Fibroblast of skin of right quadriceps (primary cell): ENCODE measurements at places on chromosomes 4 and X.
A peak's percentile ranks its signal among the peaks of the same experiment; 100 is the strongest.

DNA sequence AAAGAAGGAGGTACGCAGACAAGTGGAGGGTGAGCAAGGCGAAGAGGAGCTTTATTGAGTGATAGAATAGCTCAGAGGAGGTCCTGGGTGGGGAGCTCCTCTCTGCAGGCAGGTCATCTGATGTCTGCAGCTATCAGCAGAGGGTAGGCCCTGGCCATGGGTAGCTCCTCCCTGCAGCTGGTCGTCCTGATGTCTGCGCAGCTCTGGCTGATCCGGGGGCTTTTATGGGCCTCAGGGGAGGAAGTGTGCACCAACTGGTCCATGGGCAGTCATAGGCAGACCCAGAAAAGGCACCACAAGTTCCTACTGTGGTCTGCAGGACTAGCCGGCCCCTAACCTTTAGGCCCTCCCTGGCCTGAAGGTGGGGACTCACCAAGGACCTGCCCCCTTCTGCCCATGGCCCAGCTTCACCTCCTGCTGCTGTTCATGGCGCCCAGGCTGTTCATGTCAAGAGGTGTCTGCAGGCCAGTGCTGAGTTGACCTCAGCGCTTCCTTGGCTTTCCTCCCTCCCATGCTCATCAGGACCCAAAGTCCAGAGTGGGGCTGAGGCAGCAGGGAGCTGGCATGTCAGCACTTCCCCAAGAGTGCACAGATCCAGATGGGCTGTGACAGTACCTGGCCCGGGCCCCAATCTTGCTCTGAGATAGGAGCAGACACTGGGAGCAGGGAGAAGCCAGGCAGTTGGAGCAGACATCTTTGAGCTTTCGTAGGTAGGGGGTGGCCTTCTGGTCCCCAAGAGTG lies 46.1 kb downstream of the ARAP2 start:
- no peak for DNase-seq

DNA sequence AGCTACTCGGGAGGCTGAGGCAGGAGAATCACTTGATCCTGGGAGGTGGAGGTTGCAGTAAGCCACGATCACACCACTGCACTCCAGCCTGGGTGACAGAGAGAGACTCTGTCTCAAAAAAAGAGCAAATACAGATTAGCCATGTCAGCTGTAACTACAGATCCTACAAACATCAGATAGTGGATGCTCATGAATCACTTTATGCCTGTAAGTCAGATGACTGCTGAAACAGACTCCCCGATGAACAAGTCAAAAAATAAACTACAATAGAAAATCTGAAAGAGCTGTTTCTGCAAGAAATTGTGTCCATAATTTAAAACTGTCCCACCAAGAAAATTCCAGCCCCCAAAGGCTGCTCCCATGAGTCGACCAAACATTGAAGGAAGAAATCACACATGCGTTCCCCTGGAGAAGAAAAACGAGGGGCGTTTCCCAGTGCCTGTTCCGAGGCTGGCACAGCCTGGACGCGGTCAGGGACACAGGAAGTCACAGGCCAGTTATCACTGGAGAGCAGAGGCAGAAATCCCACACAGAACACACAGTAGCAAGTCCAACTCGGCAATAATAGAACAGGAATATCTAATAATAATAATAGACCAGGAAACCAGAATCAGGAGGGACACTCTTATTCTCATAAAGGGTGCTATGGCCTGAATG lies 30.0 kb upstream of the GTPBP6 start:
- no peak for DNase-seq

DNA sequence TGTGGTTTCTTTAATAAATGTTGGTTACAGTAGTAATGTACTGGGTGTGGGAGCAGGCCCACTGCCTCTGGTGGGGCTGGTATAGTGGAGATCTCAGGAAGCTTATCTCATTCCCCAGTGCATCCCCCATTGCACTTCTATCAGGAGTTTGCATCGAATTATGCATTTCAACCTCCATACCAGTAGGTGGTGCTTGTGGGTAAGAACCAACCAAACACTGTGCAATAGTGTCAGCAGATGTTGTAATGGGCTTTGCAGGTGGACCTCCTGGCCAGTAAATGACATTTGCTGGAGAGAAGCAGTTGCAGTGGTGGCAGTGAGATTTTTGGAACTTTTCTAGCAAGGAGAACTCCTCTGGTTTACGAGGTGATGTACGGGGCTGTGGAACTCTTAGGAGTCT lies 150.6 kb downstream of the POU3F4 start:
- no peak for DNase-seq

DNA sequence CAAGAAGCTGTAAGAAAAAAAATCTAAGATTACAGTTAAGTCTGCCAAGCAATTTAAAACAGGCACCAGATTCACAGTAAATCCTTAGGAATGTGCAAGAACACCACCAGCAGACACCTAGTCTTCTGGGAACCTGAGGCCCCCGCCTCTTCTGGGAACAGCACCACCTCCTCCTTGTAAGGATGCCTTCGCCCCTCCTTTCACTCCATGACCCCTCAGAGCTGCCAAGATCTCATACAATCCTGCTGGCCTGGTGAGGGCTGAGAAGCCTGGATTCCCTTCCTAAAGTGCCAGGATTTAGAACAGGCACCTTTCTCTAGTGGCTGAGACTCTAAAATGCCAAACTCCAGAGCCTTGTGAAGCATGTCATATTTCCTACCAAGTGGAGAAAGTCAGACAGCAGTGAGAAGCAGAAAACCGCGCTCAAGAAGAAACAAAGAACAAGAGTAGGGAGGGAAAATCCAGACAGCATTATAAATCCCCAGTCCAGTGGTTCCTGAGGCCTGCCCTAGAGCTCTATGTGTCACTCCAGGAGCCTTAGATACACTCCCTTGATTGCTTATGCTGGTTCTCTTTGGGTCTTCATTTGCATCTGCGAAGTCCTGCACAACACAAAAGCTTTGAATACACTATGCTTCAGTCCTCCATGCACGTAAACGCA lies 166.4 kb downstream of the TSPAN5 start:
- DNase-seq = peak; percentile 83

DNA sequence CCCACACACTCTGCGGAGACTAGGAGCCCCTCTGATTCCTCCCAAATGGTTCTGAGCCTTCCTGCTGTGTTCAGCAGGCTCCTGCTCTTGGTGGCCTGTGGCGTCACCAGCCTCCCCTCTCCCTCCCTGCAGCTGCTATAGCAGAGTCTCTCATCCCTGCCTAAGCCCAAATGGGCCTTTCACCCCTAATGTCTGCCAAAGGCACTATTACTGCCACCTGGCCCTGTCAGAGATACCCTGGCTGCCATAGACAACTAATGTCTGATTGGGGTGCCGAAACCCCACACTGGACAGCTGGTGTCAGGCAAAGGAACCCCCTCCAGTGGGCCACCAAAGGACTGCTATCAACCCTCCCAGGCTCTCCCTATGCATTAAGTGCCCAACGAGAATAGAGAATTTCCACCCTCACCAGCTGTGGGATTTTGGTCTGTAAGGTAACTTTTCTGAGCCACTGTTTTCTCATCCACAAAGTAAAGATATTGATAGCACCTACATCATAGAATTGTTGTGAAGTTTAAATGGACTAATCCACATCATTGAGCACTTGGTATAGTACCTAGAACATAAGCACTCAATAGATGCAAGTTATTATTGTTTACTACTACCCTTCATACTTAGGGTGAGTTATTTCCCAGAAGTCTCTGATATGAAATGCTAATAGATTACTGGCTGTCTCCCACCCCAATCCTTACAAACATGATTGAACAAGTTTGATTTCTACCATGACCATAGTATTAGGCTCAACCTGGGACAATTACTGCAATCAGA lies 421.3 kb downstream of the MID1IP1 start:
- DNase-seq = no peak

DNA sequence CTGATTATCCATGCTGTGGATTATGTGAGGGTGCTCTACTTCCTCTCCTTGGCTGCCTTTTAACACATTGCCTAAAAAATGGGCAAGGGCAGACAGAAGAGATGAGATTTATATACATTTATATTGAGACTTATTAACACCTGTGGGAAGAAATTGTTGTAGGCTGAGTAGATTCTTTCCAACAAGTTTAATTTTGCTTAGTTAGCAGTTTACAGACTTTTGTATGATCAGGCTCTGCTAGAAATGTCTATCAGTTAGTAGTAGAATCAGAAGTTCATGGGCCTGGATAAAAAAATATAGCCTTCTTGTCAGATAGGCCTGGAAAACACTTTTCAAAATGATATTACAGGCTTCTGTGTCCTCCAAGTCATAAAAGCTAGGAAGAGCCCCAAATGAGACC lies 111.3 kb upstream of the LEF1 start:
- no peak for DNase-seq

GRCh38 chr4:145845118-145845517 lies 93.5 kb downstream of the ZNF827 start:
- no peak for DNase-seq

- no peak for DNase-seq
Measured at GRCh38 chr4:142925161-142925560, 79.1 kb upstream of the INPP4B start.

DNA sequence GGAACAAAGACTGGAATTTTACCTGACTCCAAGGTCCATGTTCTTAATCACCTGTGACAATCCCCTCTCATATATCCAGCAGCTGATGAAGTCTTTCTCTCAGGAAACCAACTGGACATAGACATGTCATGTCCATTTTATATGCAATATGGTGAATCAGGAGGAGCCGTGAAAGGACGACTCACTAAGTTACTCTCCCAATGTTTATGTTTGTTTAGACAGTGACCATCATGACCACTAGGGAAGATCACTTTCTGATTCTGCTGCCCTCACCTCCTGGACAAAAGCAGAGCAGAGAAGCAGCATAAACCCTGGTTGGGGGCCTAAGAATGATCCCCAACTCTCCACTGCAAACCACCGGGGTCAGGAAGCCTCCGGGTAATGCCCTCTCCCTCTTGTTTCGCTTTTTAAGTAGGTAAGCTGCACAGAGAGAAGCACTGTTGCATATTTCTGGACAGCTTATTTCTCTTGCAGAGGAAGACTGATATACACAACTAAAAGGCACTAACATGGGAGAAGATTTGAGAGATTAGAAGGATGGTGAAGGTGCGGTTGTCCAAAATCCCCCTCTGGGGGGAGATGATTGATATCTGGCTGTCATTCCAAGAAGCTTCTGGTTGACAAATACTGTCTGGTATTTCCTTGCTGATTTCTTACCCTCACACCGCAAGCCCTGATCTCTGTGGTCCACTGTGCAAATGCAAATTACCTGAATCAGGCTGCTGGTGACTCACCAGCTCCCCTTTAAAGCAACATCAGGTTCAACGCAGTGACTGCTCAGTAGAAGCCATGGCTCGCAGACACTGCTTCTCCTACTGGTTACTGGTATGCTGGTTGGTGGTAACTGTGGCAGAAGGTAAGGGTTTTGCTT lies at the start of gene ODAPH:
Gene ODAPH (plus strand): TSS at position 773 of the 871 bp plus-strand sequence. CDS start 17 bp downstream, at position 790.
- peak; percentile 43 for DNase-seq

GRCh38 chr4:119659576-119659975 lies 31.0 kb upstream of the PDE5A start:
- peak; percentile 58 for DNase-seq

- no peak for DNase-seq
Measured at GRCh38 chr4:4771160-4771559, 88.3 kb upstream of the MSX1 start.

- no peak for DNase-seq
Measured at GRCh38 chrX:150736475-150736874, 43.3 kb downstream of the MTMR1 start.

DNA sequence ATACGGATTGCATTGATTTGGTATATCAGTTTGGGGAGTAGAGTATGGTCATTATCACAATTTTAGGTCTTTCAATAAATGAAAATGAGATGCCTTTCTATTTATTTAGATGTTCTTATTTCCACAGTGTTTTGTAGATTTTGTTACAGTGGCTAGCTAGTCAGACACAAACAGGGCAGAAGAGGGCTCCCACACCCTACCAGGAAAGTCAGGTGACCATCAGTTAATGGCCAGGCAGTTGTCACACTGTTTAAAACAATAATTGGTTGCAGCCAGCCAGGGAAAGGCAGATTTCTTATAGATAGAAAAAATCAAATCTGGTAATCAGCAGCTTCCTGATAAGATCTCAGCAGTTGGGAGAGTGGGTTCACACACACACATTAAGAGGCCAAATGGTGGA lies 57.2 kb downstream of the UGT2B17 start:
- DNase-seq = no peak

GRCh38 chr4:5198656-5199541 lies 147.6 kb downstream of the STK32B start:
- DNase-seq = no peak

GRCh38 chrX:69067841-69068240 lies 97.4 kb downstream of the PJA1 start:
- no peak for DNase-seq

DNA sequence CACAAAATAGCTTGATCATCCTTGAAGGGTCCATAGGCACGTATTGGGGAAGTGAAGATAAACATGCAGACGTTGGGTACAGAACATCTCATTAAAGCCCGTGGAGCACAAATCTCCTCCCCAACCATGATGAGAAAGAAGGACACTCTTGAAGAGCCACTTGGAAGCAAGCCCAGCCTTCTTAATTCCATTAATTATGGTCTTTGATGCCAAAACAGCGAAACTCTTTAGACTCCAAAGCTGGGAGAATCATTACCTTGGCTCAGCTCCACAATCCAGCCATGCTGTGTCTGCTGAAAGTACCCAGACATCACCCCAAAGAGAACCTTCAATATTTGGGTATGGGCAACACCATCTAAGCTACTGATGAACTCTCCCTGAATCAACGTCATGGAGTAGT lies 169.0 kb upstream of the MBNL3 start:
- DNase-seq = no peak

DNA sequence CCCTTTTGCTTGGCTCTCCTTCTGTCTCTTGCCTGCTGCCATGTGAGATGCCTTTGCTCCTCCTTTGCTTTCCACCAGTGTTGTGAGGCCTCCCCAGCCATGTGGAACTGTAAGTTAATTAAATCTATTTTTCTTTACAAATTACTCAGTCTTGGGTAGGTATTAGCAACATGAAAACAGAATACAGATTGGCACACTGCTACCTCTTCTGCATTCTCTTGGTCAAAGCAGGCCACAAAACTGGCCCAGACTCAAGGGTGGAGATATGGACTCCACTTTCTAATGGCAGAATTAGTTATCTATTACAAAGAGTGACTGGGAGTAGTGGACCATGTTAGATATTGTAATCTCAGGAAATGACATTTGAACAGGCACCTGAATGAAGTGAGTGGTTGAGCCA lies 21.5 kb upstream of the CCDC149 start:
- DNase-seq = no peak

GRCh38 chr4:96352051-96352517 lies 512.2 kb downstream of the PDHA2 start:
- no peak for DNase-seq

- DNase-seq = no peak
Measured at GRCh38 chr4:1494416-1495315, 88.4 kb upstream of the NKX1-1 start.

- DNase-seq = no peak
Measured at GRCh38 chr4:8765631-8766590, 105.7 kb downstream of the HMX1 start.

- peak; percentile 36 for DNase-seq
Measured at GRCh38 chr4:98937986-98938720, 9.2 kb upstream of the EIF4E start.

GRCh38 chrX:48569958-48570357 lies 4.3 kb upstream of the RBM3 start:
- DNase-seq = no peak

- no peak for DNase-seq
Measured at GRCh38 chrX:71367396-71367795, 1.2 kb downstream of the TAF1 start.
